ENCODE measurements at places on chromosomes 16 and 17. TPM values are rescaled to one million over a fixed set of nuclear protein-coding genes. Genes with fewer than 3 reads are reported as not detected.

The CBFA2T3 gene
- 0.56 TPM for total RNA-seq

The PITPNM3 gene
- 0.49 TPM for total RNA-seq

The CSH2 gene
- total RNA-seq, result not detected

The TBC1D26 gene
- 0.45 TPM for total RNA-seq

The SULT1A2 gene
- total RNA-seq, result 0.68 TPM

The PIRT gene
- total RNA-seq, result not detected

The SOST gene
- total RNA-seq, result not detected

GRCh38 chr17:42920106-42920900, 19.7 kb downstream of the G6PC1 start:
- peaks cover 1% of the 10 kb centered on the region for H3K4me1 ChIP-seq
- no peaks in the 10 kb centered on the region for H3K36me3 ChIP-seq
- DNase-seq, result no peak
- no peak overlapping the region for H3K27ac ChIP-seq
- H3K4me3 ChIP-seq, result no peak overlapping the region
- peaks cover 15% of the 10 kb centered on the region for H3K27me3 ChIP-seq

GRCh38 chr16:46974352-46974751, 878 bp upstream of the DNAJA2 start:
- peaks cover 31% of the 10 kb centered on the region for H3K36me3 ChIP-seq
- peak overlapping the region; percentile 92 for H3K4me3 ChIP-seq
- DNase-seq, result peak; percentile 25
- H3K27ac ChIP-seq, result peak overlapping the region; percentile 98
- H3K4me1 ChIP-seq, result peaks cover 49% of the 10 kb centered on the region
- no peaks in the 10 kb centered on the region for H3K27me3 ChIP-seq

DNA sequence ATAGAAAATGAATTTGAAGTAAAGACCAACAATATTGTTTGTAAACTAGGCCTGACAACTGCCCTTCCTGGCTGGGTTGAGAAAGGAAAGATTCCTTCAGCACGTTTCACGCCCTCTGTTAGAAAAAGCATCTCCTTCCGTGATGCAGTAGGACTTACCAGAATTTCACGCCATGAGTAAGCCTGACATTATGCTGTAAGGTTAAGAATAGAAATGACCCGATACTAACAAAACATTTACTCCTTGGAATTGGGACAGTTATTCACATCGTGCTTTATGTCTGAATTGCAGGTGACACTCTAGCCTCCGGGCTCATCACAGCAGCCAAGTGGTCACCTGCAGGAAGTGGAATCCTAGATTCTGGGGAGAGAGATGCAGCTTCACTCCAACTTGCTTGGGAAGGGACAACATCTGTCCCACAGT, 17.5 kb downstream of the MARCHF10 start:
- no peak for DNase-seq
- no peak overlapping the region for H3K4me3 ChIP-seq
- H3K36me3 ChIP-seq, result peaks cover 5% of the 10 kb centered on the region
- H3K27me3 ChIP-seq, result peaks cover 21% of the 10 kb centered on the region
- H3K4me1 ChIP-seq, result peaks cover 13% of the 10 kb centered on the region

- H3K4me3 ChIP-seq, result no peak overlapping the region
- no peaks in the 10 kb centered on the region for H3K27me3 ChIP-seq
- H3K27ac ChIP-seq, result no peak overlapping the region
Observed at GRCh38 chr17:61314368-61315078, 85.1 kb upstream of the TBX2 start.

DNA sequence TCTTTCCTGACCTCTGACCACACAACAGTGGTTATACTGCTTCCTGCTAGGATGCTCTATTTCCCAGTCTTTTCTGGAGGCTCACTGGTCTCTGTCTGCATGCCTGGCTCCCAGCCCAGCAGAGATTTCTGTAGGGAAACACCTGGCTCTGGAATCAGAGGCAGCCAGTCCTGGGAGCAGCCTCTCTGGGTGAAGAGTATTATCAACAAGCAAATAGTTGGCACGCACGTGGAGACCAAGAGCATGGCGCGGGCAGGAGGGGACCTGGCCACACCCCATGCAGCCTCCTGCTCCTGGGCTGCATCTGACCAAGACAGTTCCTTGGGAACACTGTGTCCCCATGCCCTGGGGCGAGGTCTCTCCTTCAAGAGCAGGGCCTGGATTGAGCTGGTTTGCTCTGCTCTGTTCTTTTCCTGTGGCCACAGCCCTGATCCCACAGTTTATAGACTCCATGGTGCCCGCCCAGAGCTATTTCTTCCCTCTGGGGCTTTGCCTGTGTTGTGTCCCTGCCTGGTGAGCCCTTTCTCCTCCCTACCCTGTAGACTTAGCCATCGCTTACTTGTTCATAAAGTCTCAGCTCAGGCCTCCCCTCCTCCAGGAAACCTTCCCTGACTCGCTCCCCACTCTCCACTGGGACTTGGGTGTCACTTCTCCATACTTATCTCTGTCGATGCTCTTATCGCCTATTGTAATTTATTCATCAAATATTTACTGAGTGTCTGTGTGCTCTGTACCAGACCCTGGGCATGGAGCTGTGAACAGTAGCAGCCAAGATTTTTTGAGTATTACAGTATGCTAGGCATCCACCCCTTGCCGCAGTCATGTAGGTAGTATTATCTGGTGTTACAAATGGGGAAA, 60.6 kb downstream of the SCNN1B start:
- DNase-seq, result no peak
- H3K27me3 ChIP-seq, result peaks cover 6% of the 10 kb centered on the region
- H3K27ac ChIP-seq, result no peak overlapping the region
- no peaks in the 10 kb centered on the region for H3K36me3 ChIP-seq

DNA sequence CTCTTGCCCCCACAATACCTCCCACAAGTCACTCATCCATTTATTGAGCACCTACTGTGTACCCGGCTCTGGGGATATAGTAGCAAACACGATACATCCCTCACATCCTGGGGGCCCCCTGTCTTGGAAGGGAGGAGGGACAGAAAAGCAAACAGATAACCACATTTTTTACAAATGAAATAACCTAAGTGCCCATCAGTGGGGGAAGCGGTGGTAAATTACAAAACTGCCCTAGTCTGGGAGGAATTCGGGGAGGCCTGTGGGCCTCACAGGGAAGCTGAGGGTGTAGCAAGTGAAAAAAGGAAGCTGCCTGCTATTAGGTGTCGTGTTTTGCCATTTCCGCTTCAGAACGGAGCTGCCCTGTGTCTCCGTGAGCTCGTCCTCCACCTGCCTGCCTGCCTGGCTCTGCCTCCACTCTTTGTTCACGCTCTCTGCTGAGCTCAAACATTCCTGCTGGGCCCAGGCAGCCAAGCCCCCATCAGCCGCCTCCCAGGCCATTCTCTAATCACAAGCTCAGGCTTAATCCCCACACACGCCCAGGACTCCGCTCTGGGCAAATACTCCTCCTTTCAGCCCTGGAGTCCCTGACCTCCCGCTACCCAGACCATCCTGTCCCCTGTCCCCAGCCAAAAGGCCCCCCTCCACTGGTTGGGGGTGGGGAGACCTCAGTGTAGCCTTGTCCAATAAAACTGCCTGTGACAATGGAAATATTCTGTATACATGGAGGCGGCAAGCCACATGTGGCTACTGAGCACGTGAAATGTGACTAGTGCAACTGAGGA, 10.2 kb upstream of the SEC14L5 start:
- no peaks in the 10 kb centered on the region for H3K36me3 ChIP-seq
- no peak overlapping the region for H3K4me3 ChIP-seq

GRCh38 chr16:9151597-9151996, 60.2 kb downstream of the HAPSTR1 start:
- no peak overlapping the region for H3K4me3 ChIP-seq
- no peak overlapping the region for H3K27ac ChIP-seq
- peaks cover 24% of the 10 kb centered on the region for H3K27me3 ChIP-seq

DNA sequence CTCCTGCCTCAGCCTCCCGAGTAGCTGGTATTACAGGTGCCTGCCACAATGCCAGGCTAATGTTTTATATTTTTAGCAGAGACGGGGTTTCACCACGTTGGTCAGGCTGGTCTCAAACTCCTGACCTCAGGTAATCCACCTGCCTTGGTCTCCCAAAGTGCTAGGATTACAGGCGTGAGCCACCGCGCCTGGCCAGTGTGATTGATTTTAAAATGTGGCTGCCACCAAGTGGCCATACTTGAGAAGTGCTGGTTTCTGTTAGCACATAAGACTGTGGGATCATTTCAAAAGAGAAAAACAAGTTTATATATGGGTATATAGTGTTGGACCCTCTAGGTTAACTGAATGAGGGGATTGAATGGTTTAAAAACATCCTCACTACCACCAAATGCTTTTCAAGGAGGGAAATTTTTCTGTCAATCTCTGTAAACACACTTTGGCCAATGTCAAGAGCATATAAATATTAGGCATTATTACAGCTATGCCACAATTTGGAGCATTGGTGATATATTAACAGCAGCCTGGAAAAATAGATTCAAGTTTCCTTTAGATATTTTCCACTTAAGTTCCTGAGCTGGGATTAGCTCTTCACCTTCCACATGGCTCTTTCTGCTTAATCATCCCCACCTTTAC, 13.5 kb upstream of the DHRS13 start:
- H3K27ac ChIP-seq, result peak overlapping the region; percentile 66
- no peaks in the 10 kb centered on the region for H3K27me3 ChIP-seq
- peaks cover 3% of the 10 kb centered on the region for H3K4me1 ChIP-seq

GRCh38 chr16:83737729-83738354, 69.9 kb upstream of the HSBP1 start:
- H3K27me3 ChIP-seq, result peaks cover 4% of the 10 kb centered on the region
- no peaks in the 10 kb centered on the region for H3K4me1 ChIP-seq
- H3K4me3 ChIP-seq, result no peak overlapping the region

DNA sequence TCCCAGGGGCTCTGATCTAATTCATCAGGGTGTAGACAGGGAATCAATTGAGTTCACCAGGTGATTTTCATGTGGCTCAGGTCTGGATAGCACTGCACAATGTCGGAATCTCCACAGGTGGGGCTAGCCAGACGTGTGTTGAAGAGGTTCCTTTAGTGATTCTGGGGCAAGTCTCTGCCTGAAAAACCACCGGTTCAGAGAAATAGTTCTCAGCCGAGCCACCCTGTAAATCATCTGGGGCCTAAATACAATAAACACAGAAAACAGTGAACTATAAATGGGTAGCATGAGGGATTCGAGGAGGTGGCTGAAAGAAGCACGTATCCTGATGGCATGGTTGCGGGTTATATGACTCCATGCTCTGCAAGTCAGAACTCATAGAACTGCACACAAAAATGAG, 21.3 kb downstream of the ASPA start:
- no peaks in the 10 kb centered on the region for H3K27me3 ChIP-seq
- no peak for DNase-seq
- H3K36me3 ChIP-seq, result no peaks in the 10 kb centered on the region
- H3K4me3 ChIP-seq, result no peak overlapping the region
- H3K27ac ChIP-seq, result no peak overlapping the region

DNA sequence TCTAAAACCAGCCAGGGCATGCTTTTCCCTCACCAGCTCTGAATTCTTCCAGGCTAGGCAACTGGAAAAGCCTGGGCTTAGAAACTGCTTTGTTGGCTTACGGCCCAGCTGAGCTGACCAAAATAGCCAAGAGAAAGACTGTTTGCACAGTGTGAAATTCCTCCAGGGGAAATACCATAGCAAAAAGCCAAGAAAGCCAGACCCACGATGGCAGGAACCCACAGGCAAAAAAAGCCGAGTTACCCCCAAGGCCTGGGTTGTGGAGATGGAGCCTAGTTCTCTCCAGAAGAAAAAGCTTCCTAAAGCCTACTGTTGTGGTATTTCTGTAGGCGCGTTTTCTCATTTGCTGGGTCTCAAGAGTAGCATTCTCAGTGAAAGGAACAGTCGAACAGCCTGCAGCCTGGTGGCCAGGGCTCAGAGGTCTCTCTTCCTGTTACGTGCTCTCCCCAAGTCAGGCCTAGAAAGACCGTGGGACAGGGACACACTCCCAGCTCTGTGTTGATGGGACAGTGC, 9.2 kb downstream of the SP2 start:
- H3K4me1 ChIP-seq, result peaks cover 33% of the 10 kb centered on the region
- no peak for DNase-seq
- no peak overlapping the region for H3K27ac ChIP-seq
- no peaks in the 10 kb centered on the region for H3K27me3 ChIP-seq
- peaks cover 13% of the 10 kb centered on the region for H3K36me3 ChIP-seq

DNA sequence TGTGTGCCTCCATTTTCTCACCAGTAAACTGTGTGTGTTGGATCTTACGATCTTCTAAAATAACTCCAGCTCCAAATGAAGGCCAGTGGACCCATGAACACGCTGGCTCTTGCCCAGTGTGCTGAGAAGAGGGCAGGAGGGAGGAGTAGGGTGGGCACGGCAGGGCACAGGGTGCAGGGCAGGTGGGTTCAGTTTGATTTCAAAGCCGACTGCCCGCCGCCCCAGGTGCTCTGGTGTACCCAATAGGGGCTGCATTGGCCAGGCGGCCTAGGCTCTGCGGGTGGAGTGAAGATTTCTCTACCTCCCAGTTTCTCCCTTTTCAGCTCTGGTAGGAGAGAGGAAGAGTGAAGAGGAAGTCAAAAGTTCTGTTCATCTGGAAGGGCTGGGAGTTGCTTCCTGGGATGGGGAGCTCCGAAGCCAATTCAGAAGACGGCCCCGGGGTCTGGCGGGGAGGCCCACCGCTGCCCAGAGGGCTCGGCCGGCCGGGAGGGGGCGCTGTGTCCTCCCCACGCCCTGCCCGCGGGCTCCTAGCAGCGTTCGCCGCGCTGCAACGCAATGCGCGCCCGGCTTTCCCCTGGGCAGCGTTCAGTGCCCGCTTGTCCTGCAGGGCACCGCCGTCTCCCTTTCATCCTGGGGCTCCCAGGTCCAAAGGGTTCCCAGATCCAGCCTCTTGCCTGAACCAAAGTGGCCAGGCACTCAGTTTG, 1.1 kb upstream of the CRHR1 start:
- H3K27ac ChIP-seq, result no peak overlapping the region
- DNase-seq, result peak; percentile 65
- peaks cover 2% of the 10 kb centered on the region for H3K4me1 ChIP-seq
- peak overlapping the region; percentile 58 for H3K4me3 ChIP-seq
- H3K27me3 ChIP-seq, result peaks cover 80% of the 10 kb centered on the region
- H3K36me3 ChIP-seq, result no peaks in the 10 kb centered on the region

DNA sequence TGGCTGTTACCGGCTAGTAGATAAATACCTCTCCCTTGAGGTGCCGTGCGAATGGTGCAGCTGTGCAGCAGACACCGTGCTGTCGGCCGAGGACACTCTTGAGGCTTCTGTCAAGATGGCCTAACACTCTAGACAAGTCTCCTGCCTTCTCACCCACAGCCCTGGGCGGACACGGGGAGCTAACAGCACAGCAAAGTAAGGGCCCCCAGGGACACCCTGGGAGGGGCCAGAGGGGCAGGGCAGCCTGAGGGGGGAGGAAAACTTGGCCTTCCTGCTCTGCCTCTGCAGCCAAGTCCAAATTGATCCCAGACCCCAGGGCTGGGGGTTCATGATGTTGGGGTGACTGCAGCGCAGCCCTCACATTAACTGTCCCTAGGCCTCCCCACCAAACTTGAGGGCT, 210.2 kb downstream of the RPTOR start:
- no peak overlapping the region for H3K4me3 ChIP-seq
- DNase-seq, result no peak
- H3K36me3 ChIP-seq, result peaks cover 57% of the 10 kb centered on the region
- peaks cover 53% of the 10 kb centered on the region for H3K4me1 ChIP-seq
- peak overlapping the region; percentile 30 for H3K27ac ChIP-seq

DNA sequence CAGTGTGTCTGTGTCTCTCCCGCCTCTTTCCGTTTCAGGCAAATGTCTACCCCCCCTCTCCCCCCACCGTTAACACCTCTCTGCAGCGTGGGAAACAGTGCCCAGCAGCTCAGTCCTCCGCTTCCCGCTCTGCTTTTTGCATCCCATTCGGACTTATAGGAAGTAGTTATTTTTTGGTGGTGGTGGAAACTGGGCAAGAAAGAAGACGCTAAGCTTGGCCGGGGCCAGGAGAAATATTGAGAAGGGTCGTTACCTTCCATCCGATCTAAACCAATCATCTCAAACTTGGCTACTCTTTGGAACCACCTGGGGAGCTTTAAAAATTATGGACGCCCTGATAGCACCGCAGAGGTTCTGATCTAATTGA, 499 bp upstream of the HLF start:
- peaks cover 93% of the 10 kb centered on the region for H3K27me3 ChIP-seq
- DNase-seq, result no peak
- H3K4me3 ChIP-seq, result peak overlapping the region; percentile 68
- H3K36me3 ChIP-seq, result no peaks in the 10 kb centered on the region
